Midbrain (tissue), 1 donor: ENCODE measurements at places on chromosomes 2 and 18.

DNA sequence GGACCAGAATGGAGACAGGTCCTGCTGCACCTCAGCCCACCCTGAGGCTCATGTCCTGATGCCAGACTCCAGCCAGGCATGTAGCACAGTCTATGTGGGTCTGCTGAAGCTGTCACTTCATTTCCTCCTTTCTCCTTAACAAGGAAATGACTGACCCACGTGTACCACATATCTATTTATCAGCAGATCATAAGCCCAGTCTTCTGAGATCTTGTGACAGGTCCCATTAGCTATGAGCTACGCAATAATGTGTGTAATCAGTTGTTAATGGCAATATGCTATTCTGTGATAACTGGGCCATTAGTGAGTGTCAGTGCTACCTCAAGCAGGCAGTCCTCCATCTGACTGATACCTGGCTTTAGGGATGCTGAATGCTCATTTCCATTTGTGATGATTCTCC is 615.3 kb downstream of the BCL11A start:
- no peak for DNase-seq

DNA sequence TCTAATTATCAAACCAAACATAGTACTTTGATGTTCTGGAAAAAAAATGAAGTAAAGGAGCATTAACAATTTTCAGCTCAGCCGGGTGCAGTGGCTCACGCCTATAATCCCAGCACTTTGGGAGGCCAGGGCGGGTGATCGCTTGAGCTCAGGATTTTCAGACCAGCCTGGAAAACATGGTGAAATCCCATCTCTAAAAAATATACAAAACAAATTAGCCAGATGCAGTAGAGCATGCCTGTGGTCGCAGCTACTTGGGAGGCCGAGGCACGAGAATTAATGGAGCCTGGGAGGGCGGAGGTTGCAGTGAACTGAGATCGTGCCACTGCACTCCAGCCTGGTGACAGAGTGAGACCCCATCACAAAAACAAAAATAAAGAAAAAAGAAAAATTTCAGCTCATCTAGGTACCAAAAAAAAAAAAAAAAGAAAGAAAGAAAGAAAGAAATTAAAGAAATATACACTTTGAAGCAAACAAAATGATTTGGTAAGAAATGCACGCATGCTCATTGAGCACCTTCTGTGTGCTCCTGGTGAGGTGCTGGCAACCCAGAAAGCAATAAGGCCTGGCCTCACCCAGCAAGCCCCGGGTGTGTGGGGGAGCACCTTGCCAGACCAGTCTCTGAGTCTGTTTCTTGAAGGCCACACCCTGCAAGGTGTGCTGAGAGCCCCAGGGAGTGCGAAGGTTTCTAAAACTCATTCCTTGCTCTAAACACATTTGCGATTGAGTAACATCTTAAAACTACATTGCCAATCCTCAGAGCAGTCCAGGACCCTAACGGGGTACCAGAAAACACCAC is 133.5 kb downstream of the TFCP2L1 start:
- DNase-seq, result no peak

DNA sequence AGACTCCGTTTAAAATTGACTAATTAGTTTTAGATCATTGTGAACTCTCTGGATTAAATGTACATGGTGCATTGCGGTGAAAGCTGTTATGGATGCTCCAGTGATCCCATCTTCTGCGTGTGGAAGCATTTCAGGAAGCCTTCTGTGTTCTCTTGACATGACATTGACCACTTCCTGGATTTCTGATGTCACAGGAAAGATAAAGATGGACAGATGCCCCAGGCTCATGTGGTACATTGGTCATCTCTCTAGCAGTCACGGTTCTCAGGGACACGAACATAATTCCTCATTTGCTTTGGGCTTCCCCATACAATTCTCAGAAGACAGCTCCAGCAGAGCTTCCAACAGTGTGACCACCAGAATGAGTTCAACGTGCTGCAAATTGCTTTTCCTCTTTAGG is 26.9 kb downstream of the AGAP1 start:
- DNase-seq, result no peak

DNA sequence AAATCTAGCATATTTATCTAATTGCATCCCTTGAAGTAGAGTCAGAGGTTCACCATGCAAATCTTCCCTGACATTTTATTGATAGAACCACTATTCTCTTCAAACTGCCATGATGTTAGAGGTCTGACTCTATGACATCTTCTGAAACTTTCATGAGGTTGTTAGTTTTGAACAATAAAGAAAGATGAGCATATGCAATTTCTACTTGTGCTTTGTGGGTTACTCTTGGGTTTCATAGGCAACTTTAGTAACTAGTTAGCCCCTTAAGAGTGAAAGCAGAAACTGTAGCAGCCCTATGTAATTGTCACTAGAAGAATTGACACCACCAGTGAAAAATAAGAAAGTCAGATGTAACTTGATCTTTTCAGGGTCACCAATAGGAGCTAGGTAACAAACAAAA is 53.1 kb upstream of the ZEB2 start:
- no peak for DNase-seq

- no peak for DNase-seq
Measured at GRCh38 chr2:237782181-237782580, 16.4 kb upstream of the RBM44 start.

DNA sequence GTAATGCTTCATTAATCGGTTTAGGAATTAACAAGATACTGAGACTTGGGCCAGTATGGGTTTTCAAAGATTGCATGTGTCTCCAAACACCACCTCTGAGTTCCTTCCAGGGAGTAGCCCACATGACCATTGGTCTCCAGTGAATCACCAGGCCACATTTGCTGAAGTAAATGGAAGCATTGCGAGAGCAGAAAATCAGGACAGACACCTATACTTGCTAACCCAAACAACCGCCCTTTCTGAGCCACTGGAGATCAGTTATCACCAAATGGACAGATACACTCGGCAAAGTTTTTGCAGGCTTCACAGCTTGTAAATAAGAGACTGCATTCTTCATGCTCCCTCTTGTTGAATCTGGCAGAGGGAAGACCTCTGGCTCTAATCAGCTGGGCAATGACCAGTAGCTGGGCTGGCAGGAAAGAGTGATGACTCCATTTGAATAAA is 40.9 kb downstream of the GATA6 start:
- no peak for DNase-seq

GRCh38 chr18:26538524-26538923 is 9.8 kb downstream of the KCTD1 start:
- DNase-seq, result no peak

- DNase-seq, result no peak
Measured at GRCh38 chr2:239137898-239138283, 262.9 kb downstream of the HDAC4 start.

DNA sequence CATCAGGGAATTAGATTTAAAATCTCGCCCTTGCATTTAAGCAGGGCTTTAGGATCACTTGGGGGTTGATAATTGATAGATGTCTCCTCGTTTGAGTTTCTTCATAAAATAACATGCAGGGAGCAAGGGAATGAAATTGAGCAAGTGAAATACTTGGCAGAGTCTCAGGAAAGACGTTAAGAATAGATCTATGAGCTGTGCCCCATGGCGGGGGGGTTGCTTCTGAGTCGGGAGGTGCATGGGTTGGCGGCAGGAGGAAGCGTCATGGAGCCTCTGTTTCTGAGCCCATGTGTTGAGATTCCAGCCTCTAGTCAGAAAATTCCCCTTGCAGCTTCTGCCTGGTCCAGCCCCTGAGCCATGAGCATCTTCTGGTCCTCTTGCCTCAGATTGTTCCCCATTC is 82.0 kb downstream of the APOB start:
- no peak for DNase-seq

GRCh38 chr18:61589724-61590065 is 256.5 kb downstream of the CDH20 start:
- DNase-seq, result no peak
